ENCODE measurements at places on chromosomes 16 and 17.

DNA sequence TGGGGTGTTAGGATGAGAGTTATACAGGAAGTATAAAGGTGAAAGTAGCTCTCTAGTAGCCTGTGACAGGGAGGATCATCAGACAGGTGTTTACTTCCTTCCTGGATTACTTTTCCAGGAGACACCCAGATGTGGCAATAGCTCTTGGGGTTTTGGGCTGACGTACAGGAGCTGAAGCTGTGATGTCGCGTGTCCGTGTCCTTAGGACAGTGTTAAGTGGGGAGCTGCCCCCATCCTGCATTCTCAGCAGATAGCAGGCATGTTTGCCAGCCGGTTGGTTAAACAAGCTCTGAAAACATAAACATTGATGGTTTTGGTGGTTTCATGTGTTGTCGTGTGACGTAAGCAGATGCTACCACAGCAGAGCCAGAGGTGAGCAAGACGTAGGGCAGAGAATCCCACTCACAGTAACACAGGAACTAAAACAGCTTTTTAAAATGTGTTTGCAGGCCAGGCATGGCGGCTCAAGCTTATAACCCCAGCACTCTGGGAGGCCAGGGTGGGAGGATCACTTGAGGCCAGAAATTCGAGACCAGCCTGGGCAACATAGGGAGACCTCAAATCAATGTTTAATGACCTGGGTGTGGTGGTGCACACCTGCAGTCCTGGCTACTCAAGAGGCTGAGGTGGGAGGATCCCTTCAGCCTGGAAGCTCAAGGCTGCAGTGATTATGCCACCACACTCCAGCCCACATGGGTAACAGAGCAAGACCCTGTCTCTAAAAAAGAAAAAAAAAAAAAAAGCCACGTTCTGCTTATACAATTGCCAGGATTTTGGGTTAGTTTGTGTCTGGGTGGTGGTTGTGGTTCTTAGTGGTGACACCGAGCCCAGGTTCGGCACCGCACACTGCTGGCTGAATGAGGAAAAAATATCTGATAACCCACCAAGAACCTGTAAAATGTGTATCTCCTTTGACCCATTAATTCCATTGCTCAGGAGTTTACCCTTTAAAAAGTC lies 18.2 kb upstream of the IL17C start:
- no peak for DNase-seq

- no peak for DNase-seq
Observed at GRCh38 chr17:44940317-44940716, 7.3 kb downstream of the KIF18B start.

DNA sequence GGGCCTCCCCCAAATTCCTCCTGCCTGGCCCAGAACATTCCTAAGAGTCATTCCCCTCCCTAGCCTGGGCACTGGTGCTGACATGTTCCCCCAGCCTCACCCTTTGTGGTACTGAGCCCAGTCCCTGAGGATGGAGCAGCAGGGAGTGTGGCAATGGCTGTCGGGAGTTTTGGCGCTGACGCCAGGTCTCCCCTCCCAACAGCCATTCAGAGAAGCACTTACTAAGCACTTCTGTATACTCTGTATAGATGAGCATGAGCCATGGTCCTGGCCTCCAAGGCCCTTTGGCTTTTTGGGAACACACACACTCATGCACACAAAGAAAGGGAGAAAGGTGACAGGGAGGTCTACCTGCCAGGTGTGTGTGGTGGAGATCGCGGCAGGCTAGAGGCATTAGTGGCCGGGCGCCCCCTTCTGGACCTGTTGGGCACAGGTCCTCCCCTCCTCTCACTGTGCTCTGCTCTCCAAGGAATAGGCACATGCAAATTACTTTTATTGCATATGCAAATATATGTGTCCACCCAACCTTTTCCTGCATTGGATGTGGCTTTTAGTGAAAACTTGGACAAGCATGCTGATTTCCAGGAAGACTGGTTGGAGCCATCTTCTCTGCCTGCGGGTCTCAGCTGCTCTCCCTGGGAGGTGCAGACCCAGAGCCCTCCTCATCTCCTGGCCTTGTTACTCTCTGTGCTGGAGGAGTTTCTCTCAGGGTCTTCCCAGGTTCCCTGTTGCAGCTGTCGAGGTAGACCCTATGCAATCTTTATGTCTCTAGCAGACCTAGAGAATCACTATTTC lies 17.4 kb upstream of the C17orf107 start:
- no peak for DNase-seq

DNA sequence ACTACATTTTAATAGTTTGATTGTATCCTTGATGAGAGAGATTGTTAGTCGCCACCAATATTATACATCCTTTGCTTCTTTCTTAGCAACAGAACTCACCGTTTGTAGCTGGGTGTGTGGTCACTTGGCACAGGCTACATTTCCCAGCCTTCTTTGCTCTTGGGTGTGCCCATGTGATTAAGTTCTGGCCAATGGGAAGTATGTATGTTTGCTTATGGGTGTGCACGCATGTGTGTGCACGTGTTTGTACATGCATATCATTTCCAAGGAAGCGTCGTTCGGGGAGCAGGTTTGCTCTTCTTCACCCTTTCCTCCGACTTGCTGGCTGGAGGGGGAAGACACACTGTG lies 4.4 kb upstream of the SEC14L1 start:
- DNase-seq, result no peak

GRCh38 chr17:37642681-37643080 lies 565 bp downstream of the DDX52 start:
- DNase-seq, result no peak

DNA sequence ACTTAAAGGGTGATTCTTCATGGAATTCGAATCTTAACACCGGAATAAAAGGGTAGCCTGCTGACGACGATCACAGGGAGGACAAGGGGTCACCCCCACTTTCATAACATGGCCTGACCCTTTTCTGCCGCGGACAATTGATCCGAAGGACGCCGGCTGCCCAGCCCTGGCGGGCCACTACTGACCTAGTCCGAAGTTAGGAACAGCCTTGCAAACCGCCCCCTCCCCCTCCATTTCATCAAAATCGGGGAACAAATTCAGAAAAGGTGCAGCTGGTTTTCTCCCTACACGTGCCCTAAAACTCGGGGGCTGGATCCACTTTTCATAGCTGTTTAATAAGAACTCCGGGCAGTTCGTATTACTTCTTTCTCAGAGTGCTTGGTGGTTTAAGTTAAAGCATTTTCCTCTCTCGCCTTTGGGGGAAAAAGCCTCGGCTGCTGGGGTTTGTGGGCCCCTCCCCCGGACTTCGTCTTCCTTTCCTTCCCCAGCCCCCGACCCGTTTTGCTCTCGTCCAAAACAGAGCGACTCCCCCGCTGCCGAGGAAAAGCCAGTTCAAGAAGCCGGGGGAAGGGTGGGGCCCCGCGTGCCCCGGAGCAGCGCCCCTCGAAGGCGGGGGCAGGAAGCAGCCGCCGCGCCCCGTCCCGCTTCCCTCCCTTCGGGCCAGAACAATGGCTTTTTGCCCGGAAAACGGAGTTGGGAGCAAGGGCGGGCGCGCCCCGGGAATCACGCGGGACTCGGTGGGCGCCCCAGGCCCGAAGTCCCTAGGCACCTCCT lies 641 bp upstream of the CBX2 start:
- DNase-seq, result no peak

DNA sequence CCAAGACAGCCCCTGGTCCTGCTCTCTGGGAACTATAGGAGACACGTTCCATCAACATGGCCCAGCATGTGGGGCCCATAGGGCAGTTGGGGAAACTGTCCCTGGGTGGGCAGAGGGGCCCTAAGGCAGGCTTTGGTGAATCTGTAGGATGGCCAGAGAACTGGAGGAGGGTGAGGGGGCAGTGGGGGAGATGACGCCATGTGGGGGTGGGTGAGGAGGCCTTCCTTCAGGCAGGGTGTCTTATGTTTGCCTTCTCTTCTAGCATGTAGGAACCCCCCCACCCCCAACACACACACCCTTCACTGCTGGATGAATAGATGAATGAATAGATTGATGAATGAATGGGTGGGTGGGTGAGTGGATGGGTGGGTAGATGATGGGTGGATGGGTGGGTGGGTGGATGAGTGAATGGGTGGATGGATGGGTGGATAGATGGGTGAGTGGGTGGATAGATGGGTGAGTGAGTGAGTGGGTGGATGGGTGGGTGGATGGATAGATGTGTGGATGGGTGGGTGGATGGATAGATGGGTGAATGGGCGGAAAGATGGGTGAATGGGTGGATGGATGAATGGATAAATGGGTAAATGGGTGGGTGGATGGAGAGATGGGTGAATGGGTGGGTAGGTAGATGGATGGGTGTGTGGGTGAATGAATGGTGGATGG lies 2.5 kb upstream of the CBFA2T3 start:
- DNase-seq, result no peak

- no peak for DNase-seq
Observed at GRCh38 chr16:17343728-17344127, 127.0 kb downstream of the XYLT1 start.

GRCh38 chr16:31529937-31530312 lies 2.2 kb downstream of the AHSP start:
- DNase-seq, result no peak

GRCh38 chr17:21193031-21193430 lies 20.9 kb downstream of the TMEM11 start:
- no peak for DNase-seq

- DNase-seq, result no peak
Observed at GRCh38 chr17:50532452-50533024, at the start of gene EPN3. EPN3 (plus strand) TSS chr17:50532735; CDS start chr17:50536557, 3,822 bp downstream.

DNA sequence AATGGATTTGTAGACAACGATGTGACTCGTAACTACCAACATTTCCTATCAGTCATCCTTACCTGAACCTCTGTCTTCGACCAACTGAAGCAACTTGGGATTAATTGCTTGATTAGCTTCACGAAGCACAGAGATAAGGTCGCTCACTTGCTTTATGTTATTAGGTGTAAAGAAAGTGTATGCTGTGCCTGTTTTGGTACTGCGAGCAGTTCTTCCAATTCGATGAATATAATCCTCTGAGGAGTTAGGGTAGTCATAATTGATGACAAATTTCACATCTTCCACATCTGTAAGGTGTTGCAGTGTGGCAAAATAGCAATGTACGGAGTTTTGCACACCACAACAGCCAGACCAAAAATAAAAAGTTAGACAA lies 3.6 kb upstream of the POLG2 start:
- DNase-seq, result no peak

DNA sequence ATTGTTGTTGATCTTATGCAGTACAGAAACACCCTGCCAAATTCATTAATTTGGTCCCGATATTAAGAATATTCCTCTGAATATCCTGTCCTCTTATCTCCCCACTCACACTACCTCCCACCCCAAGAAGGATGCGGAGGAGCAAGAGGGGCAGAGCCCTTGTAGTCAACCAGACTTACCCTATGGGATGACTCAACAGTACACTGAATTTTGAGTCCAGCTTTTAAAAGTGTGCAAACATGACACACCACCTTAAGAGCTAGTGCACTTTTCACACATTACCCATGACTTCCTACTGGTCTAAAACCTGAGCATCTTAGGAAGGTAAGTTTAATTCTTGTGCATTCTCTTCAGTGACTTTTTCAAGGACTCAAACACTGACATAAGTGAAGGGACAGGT lies 9.5 kb downstream of the USP22 start:
- DNase-seq, result no peak

DNA sequence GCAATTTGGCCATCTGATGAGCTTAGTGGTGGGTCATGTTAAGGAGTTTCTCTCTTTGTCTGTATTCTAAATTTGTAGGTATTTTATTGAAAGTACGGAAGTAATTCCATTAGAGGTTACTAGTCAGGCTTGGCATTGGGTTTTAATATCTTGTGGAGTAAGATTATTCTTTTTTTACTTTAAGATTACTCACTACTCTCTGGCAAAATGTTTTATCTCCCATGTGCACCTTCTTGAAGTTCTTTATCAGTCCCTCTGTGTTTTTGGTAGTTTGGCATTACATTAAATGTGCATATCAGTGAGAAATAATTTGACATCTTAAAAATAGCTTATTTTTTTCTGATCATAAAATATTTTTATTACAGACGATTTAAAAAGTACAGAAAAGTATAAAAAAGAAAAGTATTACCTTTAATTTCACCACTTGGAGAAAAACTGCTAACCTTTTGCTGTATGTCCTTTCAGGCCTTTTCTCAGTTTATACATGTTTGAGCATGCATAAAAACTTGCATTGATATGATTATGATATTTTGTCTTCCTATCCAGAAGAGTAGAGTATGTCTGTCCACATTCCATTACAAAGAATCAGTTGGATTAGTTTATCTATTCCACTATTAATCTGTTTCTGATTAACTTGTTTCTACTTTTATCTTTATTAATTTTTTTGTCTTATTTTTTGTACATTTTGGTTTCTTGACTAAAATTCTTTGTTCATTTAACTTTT lies 198.3 kb downstream of the SPECC1 start:
- no peak for DNase-seq

DNA sequence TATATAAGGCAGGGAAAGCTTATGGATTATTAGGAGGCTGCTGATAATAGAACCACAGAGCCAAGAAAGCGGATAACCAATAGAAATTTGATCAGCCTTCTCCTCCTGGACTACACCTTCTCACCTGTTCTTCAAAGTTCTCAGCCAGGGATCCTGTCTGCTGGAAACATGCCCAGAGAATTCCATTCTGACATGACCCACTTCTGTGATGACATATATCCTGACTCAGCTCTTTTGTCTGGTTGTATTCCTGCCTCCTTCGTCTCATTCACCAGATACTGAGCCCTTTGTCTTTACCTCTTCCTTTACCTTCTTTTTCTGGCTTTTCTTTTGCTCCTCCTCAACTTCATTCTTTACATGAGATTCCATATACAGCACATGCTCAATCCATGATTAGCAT lies 576.1 kb downstream of the CDH11 start:
- no peak for DNase-seq

- DNase-seq, result no peak
Observed at GRCh38 chr17:75878174-75878998, at the start of gene TRIM47. TRIM47 (minus strand) TSS chr17:75878581; CDS start chr17:75878548, 33 bp downstream.

DNA sequence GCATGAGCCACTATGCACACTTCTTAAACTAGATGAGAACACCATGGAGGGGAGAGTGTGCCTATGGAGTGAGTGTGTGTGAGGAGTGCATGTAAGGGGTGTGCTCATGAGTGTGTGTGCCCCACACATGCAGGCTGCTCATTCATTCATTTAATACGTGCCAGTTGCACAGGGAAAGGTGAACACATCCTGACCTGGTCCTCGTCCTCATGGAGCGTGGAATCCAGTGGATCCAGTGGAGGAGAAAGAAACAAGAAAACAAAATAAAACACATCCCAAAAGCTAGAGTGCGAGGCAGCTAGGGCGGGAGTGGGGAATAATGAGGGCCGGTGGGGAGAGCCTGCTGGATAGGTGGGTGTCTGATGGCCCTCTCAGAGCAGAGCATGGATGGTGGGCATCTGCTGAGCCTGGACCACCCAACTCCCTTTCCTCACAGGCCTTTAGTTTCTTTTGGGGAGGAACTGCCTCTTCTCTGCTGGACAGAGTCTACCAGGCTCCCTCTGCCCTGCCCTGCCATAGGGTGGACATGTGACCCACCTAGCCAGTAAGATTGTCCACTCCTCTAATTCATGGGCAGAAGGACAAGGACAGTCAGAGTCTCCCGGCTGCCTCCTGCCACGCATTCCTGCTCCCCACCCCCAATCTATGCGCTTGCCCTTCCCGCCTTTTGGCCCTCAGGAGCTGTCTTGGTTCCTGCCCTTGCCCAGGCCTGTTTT lies 204.3 kb downstream of the RAB11FIP4 start:
- no peak for DNase-seq

Data from HFF-Myc (cell line).